ENCODE measurements at places on chromosomes 11 and 22.
A peak's percentile ranks its signal among the peaks of the same experiment; 100 is the strongest.

DNA sequence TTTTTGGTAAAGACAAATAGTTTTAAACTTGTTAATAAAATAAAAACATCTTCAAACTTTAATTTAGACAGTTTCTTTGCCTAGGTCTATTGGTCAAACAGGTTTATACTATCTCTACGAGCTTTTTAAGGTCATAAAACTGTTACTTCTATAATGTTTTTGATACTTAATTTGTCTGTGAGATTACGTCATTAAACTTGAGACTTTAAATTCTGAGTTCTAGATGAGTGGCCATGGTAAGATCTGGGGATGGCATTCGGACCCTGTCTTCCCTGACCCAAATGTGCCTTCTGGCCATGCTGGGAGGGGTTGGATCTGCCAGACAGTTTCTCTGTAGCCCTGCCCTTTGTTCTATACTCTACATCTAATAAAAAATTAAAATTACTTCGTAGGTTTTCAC is 497.8 kb downstream of the TMEM135 start:
- no peak for DNase-seq

- DNase-seq: no peak
Observed at GRCh38 chr11:60241786-60242185, 1.2 kb downstream of the MS4A4E start.

DNA sequence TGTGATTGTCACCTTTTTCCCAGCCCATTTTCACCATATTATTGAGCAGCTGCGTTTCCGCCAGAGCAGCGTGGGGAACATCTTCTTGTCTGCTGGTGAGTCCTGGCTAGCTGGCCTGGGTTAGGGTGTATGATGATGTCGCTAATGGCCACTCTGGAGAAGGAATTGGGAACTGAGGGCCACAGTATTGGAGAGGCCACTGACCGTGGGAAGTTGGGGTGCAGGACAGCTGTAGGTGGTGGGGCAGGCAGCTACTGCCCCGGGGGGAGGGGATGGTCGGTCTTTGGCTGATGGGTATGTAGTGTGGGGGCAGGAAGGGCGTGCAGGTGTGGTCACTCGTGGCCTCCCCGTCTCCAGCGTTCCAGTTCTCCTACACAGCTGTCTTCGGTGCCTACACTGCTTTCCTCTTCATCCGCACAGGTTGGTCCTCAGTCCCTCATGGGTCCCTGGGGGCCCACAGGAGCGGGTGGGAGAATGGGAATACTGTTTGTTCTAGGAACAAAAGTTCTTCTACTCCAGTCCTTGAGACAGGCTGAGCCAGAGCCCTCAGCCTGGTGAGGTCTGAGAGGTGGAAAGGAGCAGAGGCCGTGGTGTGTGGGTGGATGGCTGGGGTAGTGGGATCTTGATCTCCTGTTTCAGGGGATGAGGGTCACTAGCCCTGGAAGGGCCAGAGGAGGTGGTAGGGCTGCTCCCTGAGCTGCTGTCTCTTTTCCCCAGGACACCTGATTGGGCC is 2.1 kb downstream of the RCE1 start:
- no peak for DNase-seq

GRCh38 chr11:130609121-130610035 is 160.9 kb downstream of the ADAMTS15 start:
- DNase-seq: peak; percentile 98

All from tibial artery (tissue), 4 donors.